ENCODE measurements at places on chromosomes 12 and 14. TPM values are rescaled to one million over a fixed set of nuclear protein-coding genes. Genes with fewer than 3 reads are reported as not detected.

The RND1 gene
- 16.2 TPM for total RNA-seq

The RNU6-8 gene
- not detected for total RNA-seq

The LIN7A gene
- 17.8 TPM for total RNA-seq

The TAS2R20 gene
- 0.54 TPM for total RNA-seq

The KRT79 gene
- total RNA-seq, result not detected

The TAS2R10 gene
- not detected for total RNA-seq

The AKAP5 gene
- total RNA-seq, result 3.5 TPM

The GPR135 gene
- total RNA-seq, result 1.1 TPM

The C12orf54 gene
- total RNA-seq, result not detected

The DHH gene
- 0.11 TPM for total RNA-seq

The ERC1 gene
- 45.7 TPM for total RNA-seq

The DCD gene
- total RNA-seq, result not detected

The CLEC6A gene
- total RNA-seq, result not detected

The SIRT4 gene
- 4.1 TPM for total RNA-seq

The IAPP gene
- not detected for total RNA-seq

The ATL1 gene
- total RNA-seq, result 4.2 TPM

The ASCL1 gene
- total RNA-seq, result not detected

The SMCO2 gene
- total RNA-seq, result 0.80 TPM

The SMOC1 gene
- 2.4 TPM for total RNA-seq

The MGAT4C gene
- 3.0 TPM for total RNA-seq

The TSPAN19 gene
- total RNA-seq, result not detected

The KRT74 gene
- total RNA-seq, result not detected

The EXOC3L4 gene
- not detected for total RNA-seq
